ENCODE measurements at places on chromosomes 2 and 18. TPM values are rescaled to one million over a fixed set of nuclear protein-coding genes. Genes with fewer than 3 reads are reported as not detected.
A peak's percentile ranks its signal among the peaks of the same experiment; 100 is the strongest.

GRCh38 chr2:67018301-67018700, 378.8 kb upstream of the ETAA1 start:
- peak; percentile 66 for ATAC-seq

GRCh38 chr18:46325895-46326294, 221.7 kb downstream of the HAUS1 start:
- ATAC-seq = peak; percentile 63

DNA sequence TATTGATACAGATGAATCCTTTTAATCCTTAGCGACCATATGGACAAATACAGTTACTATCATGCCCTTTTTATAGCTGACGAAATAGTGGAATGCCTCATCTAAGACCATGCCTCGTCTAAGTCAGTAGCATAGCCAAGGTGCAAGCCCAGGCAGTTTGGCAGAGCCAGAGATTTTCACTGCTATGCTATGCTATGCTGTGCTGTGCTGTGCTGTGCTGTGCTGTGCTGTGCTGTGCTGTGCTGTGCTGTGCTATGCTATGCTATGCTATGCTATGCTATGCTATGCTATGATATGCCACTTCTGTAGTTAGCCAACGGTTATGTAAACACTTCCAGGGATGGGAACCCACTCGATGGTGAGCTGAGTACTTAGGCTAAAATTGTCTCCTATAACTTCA, 91.6 kb upstream of the MAP4K3 start:
- ATAC-seq = no peak

GRCh38 chr18:9575558-9575957, 38.8 kb downstream of the PPP4R1 start:
- ATAC-seq = peak; percentile 91

DNA sequence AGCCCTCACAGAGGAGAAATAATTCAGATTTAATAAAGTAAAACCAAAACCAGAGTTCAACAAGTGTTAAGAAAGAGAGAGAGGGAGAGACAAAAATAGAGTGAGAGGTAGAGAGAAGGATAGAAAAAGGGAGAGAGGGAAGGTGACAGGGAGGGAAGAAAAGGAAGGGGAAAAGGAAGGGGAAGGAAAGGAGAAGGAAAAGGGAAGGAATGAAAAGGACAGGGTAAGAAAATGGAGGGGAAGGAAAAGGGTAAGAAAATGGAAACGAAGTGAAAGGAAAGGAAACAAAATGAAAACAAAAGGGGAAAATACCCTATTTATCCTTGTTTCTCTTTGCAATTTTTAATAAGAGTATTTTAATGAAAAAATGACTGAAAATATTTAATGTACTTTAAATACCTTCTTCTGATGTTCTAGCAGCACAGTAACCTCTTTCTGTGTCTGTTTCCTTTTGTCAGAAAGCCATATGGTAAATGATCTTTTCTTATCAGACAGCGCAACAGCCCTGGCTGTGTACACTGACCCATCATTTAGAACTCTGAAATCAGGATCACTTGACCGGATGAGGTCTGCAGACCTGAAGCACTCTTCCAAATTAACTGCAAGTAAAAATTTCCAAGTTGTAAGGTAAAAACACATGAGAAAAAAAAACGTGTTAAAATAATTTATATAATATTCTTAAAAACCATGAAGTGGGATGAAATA, 11.8 kb downstream of the DSC3 start:
- no peak for ATAC-seq

GRCh38 chr18:505483-506122, 5.1 kb upstream of the COLEC12 start:
- peak; percentile 36 for ATAC-seq

- ATAC-seq = no peak
Measured at GRCh38 chr18:78998371-78999071, 18.9 kb downstream of the SALL3 start.

DNA sequence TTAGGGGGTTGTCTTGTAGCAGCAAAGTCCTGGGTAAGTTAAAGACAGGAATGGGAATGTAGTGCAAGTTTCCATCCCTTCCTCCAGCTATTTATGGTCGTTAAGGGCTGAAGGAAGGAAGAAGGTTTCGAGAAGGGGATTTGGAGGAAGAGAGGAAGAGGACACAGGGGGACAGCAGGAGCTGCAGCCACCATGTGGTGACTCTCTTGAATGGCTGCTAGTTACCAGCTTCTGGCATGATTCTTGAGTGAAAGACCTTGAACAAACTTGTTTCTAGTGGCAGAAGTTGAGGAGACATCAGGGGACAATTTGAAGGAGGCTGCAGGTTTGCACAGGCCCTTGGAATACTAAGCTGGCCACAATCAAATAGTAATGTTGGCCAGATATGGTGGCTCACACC, 116.6 kb downstream of the MTX2 start:
- ATAC-seq = no peak

- ATAC-seq = peak; percentile 60
Measured at GRCh38 chr2:29113891-29114321, 1.3 kb upstream of the CLIP4 start.

GRCh38 chr18:64254399-64255093, 105.7 kb upstream of the LINC00305 start:
- no peak for ATAC-seq

GRCh38 chr2:57575700-57576268, 470.8 kb upstream of the VRK2 start:
- no peak for ATAC-seq

GRCh38 chr2:26820932-26821331, 27.0 kb upstream of the DPYSL5 start:
- no peak for ATAC-seq

DNA sequence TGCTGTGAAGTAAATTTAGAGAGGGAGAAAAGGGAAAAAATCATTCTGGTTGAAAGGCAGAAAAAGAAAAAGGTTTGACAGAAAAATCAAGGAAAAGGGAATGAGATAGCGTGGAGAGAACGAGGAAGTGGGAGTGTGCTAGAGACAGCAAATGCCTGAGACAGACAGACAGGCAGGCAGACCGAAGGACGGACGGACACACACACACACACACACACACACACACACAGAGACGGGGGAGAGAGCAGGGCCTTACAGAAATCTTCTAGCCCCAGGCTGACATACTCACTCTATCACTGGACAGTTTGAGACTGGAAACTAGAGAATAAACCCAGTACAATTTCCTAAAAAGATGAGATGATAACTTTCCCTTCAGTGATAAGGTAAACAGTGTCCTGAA, 238.4 kb downstream of the ZNF521 start:
- no peak for ATAC-seq

DNA sequence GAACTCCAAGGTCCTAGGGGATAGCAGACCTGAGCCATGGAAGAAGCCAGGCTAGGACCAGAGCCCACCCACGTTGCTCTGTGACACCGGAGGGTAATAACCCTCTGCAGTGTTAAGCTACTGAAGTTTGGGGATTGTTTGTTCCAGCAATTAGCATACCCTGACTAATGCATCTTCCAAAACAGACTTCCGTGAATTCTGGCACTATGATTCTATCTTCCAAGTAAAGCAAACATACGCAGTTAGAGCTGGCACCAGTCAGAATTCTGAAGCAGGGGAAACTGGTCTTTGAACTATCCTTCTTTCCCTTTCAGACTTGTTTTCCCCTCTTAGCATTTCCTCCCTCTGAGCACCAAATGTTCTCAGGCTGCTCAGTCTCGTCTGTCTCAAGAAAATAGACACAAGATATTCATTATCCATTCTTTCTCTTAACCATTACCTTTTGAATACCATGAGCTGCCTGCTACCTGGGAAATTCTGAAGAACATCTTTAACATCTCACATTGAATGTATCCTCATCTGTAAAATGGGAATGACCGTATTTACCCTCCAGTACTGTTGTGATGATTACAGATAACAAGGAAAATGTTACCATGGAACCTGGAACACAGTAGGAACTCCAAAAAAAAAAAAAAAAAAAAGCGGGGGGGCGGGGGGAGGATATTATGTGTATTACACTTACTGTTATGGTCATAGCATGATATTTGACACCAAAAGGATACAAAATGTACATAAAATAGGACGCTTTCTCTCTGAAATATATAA, 108.2 kb downstream of the TCF4 start:
- no peak for ATAC-seq

DNA sequence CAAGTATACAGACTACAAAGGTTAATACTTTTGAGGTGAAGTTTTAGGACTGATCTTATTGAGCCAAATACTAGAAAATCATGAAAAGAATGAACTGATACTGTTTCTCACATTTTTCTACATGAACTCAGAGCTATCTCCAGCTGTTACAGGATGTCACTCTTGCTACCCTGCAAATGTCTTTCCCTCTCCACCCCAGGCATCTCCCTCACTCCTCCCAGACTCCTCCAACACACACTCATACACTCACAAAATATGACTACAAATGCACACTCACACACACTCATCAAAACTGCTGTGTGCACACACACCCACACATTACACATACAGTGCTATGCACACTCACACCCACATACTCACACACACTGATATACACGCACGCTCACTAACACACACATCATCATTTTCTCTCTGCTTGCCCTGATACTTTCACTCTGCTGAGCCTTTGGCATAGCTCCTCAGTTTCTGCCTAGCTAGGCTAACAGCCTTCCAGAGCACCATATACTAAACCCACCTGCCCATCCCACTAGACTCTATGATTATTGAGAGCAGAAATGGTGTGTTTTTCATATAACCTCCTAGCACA, 273.3 kb downstream of the CD226 start:
- no peak for ATAC-seq

DNA sequence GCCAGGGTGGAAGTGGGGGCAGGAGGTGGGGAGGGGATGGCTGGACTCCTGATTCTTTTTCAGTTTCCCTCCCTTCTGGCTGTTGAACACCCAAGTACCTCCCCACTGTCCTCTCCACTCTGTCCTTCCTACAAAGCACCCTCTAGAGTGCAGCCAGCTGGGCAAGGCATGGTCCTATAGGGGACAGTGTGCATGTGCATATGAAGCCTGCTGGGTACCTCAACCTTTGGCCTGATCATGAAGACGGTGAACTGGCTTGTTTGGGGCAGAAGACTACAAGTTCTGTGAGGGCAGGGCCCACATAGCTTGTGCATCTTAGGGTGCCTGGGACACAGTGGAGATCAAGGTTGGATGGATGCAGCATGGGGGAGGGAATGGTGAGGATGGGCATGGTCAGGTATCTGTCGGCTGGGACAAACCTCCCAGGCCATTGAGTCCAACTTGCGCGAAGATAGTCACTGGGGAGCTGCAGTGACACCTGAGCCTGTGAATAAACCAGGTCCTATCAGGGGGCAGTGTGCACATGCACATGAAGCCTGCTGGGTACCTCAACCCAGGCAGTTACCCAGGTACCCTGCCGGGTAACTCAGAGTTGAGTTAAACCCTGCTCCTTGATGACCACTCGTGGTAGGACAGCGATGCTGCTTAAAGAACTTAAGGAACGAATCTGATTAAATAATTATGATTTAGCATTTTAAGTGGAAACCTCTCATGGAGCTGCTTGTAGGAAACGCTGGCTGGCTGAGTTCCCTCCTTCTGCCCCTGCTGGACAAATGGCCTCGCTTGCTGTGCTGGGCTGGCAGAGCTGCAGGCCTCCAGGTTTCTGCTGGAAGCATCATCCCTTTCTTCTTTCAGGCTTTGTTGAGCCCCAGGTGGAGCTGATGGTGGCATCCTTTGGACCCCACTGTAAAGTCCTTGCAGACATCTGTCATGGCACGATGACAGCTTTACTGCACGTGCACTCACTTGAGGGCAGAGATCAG, 84.0 kb downstream of the POLR1A start:
- no peak for ATAC-seq

DNA sequence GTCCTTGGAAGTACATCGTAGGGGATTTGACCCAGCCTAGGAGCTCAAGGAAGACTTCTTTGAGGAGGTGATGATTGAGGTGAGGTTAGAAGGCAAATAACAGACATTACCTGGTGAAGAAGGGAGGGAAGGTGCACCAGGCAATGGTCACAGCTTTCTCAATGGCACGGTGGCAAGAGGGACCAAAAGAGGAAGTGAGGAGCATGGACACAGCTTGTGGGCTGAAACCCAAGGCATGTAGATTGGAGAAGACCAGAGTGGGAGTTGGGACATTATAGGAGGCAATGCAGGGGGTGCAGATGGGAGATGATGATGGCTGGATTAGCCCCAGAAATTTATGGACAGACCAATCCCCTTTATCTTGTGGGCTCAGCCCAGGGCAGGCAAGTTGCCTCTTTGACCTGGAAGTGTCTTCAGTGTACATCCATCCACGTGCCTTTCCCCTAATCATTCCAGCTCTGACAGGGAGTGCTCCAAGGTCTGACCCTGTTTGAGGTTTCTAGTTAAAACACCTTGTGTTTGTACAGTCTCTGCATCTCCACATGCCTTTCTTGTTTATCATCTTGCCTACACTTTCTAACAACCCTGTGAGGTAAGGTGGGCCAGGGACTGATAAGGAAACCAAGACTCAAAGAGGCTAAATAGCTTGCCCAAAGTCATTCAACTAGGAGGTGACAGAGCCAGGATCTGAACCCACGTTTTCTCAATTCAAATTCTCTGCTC, 59.1 kb downstream of the NRP2 start:
- ATAC-seq = no peak

GRCh38 chr2:42569116-42569711, 782 bp downstream of the MTA3 start:
- peak; percentile 17 for ATAC-seq

- no peak for ATAC-seq
Measured at GRCh38 chr2:8594731-8595427, 87.0 kb upstream of the ID2 start.

GRCh38 chr2:24568551-24568950, 77.5 kb downstream of the NCOA1 start:
- ATAC-seq = no peak

- ATAC-seq = no peak
Measured at GRCh38 chr18:43559507-43559906, 282.2 kb upstream of the SYT4 start.

- ATAC-seq = no peak
Measured at GRCh38 chr2:192657362-192657761, 462.6 kb upstream of the TMEFF2 start.

DNA sequence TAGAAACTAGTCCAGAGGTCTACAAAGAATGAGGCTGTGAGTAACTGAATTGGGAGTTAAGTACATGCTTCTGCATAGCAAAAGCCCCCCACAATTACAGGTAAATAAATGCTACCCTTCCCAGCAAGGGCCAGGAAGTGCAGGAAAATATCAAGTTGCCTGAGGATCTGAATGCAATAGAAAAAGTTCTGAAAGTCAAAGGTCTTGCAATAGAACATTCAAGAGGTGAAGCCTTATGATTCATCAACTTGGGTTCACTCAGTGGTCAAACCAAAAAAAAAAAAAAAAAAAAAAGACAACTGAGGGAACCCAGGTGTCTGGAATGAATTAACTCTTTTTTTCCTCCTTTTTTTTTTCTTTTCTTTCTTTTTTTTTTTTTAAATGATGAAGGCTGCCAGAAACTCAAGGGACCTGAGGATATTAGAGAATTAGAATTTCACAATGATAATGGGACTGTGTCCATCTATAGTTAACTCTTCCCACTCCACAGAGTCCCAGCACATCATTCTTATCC, 42.9 kb upstream of the RFX8 start:
- peak; percentile 50 for ATAC-seq

The KIF1A gene
- 0.12 TPM for total RNA-seq

The CASP10 gene
- total RNA-seq = 11.2 TPM

The SH3BP4 gene
- total RNA-seq = 10.7 TPM

The DES gene
- 29.3 TPM for total RNA-seq

The FOXI3 gene
- total RNA-seq = not detected

The TWIST2 gene
- total RNA-seq = 0.48 TPM

The TUBA3E gene
- not detected for total RNA-seq

All from esophagus mucosa (tissue), 1 donor.